Activated naive CD4-positive, alpha-beta T cell treated with anti-CD3 and anti-CD28 coated beads, Interleukin-2, amount 50 U/mL, for 72 hours (primary cell): ENCODE measurements at places on chromosomes 1 and 21. TPM values are rescaled to one million over a fixed set of nuclear protein-coding genes. Genes with fewer than 3 reads are reported as not detected.

FHAD1 gene
- 0.27 TPM for total RNA-seq

- no peak for DNase-seq
These were observed 11.8 kb downstream of the MRPS6 start for GRCh38 chr21:34085129-34085528.

DNA sequence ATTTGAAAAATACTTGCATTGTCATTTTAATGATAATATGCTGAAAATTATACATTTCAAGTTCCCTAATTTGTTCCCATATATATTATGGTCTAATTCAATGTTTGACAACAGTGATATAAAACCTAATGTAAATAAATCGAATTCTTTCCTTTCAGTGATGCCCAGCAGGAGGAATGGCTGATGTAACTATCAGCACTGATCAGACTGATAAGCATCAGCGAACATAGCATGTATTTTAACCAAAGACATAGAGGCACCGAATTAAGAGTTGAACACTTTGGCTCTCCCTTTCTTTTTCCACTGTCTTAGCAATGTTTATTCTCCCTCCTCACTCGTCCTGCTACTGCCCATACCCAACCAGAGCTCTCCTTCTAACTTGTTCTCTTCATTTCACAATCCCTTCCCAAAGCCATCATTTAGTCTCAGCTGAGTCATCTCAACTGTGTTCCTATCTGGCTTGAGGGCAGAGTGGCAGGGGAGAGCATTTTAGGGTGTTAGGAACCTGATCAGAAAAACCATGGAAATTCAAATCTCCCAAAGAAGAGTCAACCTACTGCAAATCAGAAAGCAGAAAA, 58.8 kb upstream of the C1orf115 start:
- no peak for DNase-seq

GRCh38 chr21:26212220-26212619, 41.6 kb upstream of the APP start:
- DNase-seq = no peak
